ENCODE measurements at places on chromosomes 4 and X.

GRCh38 chr4:48432017-48432416 lies 51.1 kb upstream of the SLC10A4 start:
- DNase-seq: no peak

- DNase-seq: no peak
These were observed 664.7 kb upstream of the FAM241A start for GRCh38 chr4:111480510-111480909.

GRCh38 chrX:68186552-68187262 lies 246.6 kb downstream of the OPHN1 start:
- no peak for DNase-seq

GRCh38 chrX:111561851-111562250 lies 50.4 kb downstream of the SERTM2 start:
- DNase-seq: no peak

GRCh38 chrX:87338510-87338909 lies 179.1 kb upstream of the KLHL4 start:
- DNase-seq: no peak

- DNase-seq: peak; percentile 39
These were observed 25.4 kb upstream of the AFAP1 start for GRCh38 chr4:7964890-7965662.

DNA sequence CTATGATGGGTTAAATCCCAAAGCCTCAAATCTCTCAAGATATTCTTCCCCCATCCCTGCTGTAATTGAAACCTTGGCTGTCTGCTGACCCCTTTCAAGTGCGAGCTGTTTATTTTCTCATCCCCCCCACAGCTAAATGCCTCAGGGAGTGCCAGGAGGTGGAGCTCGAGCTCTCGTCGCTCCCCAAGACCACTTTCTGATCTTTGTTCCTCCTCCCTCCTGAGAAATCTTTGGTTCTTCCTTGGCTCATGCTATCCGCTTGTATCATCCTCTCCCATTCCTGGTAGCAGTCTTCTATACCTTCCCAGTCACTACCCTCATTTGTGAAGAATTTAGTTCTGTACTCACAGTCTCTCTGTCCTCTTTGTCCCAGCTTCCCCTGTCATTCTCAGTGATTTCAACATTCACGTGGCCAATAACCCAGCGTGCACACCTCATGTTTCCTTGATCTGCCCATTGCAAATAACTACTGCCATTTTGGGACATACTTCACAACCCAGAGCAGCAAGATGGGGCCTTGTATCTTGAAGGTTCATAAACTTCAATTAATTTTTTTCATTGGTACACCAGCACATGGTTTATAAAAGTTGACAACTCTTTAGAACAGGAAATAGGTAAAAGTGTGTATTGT lies 9.2 kb upstream of the SLC25A43 start:
- DNase-seq: no peak

DNA sequence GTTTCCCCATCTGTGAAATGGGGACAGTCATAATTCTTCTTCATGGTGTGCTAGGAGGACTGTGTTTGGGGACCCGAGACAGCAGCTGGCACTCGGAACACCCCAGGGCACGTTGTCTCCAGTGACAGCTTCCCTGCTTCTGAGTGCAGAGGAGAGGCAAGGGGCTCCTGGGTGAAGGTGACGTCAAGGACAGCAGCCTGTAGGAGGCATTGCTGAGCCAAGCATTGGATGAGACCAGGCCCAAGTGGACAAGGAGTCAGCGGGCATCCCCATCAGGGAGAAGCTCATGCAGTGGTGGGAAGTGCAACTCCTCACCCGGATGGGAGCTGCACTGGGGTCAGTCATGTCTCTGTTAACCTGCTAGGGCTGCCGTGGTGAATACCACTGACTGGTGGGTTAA lies 46.1 kb downstream of the EVC start:
- DNase-seq: no peak

DNA sequence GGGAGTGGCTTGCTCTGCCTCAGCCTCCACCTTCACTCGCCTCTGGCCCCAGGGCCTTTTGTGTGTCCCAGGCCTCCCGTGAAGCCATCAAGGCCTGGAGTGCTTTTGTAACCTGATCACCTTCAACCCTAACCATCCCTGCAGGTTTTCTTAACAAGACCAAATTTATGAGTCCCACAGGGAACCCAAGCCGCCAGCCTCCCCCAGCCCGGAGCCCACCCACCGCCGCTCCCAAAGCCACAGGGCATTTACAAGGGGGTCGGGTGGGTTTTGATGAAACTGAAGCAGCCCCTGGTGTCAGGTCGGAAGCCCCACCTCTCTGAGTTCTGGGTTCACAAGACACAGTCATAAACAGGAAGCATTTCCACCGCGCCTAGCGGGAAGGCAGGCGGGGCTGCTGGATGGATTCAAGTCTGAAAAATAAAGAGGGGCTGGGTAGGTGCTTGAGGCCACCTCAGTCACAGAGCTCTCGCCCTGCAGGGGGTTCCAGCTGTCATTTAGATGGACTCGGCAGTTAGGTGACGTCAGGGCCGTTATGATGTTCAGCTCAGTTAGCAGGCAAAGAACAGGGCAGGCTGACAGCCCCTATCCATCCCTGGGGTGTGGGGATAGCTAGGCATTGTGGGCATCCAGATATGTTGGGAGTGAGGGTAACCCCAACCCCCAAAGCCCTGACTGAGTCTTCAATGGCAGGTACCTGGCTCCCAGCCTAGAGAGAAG lies 128.5 kb downstream of the BCOR start:
- DNase-seq: no peak

DNA sequence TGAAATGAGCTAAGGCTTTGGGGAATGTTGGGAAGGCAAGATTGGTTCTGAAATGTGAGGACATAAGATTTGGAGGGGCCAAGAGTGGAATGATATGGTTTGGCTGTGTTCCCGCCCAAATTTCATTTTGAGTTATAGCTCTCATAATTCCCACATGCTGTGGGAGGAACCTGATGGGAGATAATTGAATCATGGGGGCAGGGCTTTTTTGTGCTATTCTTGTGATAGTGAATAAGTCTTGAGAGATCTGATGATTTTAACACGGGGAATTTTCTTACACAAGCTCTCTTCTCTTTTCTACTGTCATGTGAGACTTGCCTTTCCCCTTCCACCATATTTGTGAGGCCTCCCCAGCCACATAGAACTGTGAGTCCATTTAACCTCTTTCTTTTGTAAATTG lies 157.6 kb upstream of the C1QTNF7 start:
- no peak for DNase-seq

- DNase-seq: no peak
These were observed 19.5 kb downstream of the XAGE5 start for GRCh38 chrX:52830551-52830950.

DNA sequence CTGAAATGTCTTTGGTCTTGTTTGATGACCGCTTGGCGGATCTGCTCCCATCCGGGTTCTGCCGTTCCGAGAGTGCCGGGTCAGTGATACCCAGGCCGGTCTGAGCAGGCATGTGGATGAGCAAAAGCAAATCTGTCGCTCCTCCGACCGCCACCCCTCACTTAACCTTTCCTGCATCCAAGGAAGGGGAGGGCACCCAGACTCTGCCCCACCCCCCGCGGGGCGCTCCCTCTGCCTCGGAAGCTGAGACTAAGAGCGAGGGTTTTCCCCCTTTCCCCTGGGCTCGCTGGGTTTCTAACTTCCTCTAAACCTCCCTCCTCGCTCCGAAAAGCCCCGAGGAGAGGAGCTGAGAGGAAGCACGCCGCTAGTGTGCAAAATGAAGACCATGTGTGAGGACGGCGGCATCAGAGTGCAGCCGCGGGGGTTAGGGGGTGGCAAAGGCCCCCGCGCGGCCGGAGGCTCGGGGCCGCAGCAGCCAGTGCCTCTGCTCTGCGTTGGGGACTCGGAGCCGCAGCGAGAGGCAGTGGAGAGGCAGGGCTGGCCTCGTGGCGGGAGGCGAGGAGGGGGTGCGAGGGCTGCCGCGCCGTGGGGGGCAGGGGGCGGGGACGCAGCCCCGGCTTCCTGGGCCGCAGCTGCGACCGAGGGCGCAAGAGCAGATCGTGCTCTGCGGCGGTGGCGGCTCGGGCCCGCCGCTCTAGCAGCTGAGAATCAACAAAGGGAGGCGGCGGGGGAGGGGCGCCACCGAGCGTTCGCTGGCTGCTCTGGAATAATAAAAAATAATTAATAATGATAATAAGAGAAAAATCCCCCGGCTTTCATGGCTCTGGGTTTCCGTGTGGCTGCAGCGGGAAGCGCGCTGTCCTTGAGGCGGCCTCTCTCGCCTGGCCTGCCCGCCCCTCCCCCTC lies 55.8 kb upstream of the BCOR start:
- DNase-seq: peak; percentile 64

DNA sequence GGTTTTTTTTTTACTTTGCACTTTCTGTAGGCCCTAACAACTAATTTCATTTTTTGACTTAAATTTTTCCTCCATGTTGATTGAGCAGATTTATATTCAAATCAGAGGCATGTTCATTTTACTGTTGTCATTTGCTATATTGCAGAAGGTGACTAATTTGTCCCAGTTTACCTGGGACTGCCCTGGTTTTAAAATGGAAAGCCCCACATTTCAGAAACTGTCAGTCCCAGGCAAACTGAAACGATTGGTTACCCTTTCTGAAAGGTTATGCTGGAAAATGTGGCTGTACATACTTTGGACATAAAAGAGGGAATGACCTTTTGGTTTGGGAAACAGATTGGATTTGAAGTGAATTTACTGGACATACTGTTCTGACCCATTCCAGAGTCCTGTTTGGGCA lies 160.0 kb downstream of the SPCS3 start:
- DNase-seq: no peak

DNA sequence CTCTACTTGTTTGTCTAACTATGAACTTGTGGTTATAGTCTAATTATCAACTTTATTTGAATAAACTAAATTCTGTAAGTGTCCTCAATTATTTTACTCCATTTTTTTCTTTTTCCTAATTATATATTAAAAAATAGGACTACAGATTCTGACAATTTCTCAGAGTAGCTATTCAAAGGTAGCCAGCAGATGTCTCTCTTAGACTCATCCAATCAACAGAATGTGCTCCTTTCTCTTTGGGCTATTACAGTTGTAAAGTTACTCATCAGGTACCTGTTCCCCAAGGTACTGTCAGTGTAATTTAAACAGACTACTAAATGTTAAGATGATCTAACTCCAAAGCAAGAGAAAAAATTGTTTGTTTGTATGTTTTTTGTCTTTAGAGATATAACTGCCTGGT lies 248.6 kb downstream of the PCDH18 start:
- no peak for DNase-seq

DNA sequence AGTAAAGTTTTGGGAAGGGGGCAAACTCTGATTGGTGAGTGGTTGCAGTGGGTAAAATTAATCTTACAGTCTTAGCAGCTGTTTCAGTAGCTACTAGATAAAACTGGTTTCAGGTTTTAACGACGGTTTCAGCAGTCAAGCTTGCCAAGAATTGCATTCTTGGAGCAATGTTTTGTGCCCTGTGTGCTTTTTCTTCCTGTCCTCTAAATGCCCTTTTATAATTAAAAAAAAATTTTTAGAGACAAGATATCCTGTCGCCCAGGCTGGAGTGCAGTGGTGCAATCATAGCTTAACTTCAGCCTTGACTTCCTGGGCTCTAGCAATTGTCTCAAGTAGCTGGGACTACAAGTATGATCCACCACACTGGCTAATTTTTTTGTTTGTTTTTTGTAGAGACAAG lies 6.3 kb upstream of the PPEF2 start:
- no peak for DNase-seq

- DNase-seq: no peak
These were observed 374.1 kb upstream of the CXorf51B start for GRCh38 chrX:146435472-146435871.

- no peak for DNase-seq
These were observed 63.5 kb upstream of the EMCN start for GRCh38 chr4:100581337-100581736.

DNA sequence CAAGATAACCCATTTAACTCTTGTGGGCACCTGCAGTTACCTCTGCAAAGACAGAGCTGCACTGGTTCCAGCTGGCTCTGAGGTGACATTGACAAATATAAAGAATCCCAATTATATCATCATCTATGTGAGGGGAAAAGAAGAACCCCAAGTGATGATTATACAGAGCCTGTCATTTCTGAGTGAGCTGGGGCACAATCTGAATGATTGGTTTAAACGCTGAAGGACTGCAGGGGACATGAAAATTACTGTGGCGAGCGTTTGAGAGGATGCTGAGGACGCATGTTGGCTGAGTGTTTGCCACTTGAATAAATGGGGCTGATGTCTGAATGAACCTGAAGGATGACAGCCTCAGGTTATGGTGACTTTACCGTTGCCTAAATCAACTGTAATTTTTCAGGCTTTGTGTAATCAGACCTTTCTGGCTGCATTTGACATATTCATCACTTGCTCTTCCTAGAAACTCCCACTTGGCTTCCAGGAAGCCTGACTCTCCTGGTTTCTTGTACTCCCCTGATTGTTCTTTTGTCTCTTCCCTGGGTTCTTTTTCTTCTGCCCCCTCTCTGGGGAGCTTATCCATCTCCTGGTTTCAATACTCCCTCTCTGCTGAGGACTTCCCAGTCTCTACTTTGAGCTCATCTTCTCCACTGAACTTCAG lies 4.1 kb upstream of the HSD17B10 start:
- no peak for DNase-seq

DNA sequence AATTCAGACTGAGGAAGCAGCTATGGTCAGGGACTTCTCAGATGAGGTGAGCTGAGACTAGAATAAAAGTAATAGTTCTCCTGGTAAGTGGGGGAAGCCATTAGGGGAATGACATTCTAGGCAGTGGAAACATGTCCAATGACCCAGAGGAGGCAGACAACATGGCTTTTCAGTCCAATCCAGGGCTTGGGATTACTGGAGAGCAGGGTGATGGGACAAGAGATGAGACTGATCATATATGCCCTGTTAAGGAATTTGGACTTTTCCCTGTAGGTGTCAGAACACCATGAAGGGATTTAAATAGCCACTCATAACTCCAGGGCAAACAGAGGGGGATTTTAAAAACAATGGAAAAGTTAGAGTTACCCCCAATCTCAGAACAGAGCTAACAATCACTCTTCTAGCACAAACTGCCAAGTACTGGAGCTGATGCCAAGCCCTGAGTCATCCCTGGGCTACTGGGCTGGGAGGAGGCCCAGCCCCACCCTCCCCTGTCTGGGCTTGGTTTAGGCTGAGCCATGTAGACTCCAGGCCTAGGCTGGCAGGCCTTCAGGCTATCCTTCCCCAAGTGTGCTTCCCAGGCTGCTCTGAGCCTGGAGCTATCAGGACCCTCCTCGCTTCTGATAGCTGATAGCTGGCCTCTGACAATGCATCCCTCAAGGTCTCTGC lies 22.7 kb upstream of the MSN start:
- DNase-seq: no peak

DNA sequence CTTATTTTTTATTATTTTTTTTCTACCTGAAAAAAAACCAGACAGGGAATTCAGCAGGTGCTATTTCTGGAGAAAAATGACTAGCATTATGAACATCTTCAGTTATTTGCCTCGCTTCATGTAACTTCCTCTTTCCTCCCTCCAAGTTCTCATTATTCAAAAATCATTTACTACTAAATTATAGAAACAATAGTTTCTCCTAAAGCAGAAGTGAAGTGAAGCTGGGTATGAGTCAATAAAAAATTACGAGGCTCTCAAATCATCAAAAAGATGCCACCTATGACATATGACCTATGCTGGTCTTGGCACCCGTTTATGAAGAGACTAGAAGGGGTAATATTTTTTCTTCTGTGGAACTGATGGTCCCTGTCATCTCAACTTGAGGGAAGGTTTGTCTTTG lies 145.0 kb upstream of the AADAT start:
- DNase-seq: no peak

GRCh38 chrX:126723881-126724280 lies 95.6 kb upstream of the PRR32 start:
- DNase-seq: no peak
